GM18507 (cell line): ENCODE measurements at places on chromosomes 2 and 18.

DNA sequence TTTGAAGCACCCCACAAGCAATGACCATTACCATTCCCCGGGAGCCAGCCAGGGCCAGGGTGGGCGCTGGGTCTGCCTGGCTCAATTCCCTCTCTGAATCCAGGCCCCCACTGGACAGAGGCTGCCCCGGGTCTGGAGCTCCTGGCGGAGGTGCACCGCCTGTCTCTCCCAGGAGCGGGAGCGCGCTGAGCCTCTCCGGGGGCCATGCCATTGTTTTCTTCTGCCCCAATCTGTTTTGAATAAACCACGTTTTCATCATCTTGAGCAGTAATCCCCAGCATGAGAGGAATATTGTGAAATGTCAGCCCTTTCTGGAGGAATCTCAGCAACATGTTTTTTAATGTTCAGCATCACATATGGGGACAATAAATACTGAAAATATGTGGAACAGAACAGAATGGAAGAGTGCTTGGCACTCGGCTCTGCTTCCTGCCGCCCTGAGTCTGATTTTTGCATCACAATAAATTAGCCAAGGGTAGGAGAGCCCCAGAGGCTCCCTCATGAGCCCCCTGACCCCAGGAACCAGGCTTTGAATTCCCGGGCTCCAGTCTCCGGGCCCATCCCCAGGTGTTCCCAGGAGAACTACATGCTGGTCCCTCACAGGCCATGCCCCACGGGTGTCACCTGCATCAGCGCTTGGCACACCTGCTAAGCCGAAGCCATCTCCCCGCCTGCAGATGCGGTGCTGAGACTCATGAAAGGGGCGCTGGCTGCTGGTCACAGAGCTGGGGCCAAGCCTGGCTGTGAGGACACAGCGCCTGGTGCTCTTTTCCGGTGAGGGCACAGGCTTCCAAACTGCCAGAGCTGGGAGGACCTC is 88.8 kb downstream of the INHBB start:
- DNase-seq: no peak

GRCh38 chr2:152453129-152453911 is 118.3 kb downstream of the FMNL2 start:
- DNase-seq: no peak

GRCh38 chr2:25806941-25807340 is 71.3 kb downstream of the ASXL2 start:
- no peak for DNase-seq

GRCh38 chr2:7016601-7017211 is 99.5 kb downstream of the RNF144A start:
- no peak for DNase-seq

DNA sequence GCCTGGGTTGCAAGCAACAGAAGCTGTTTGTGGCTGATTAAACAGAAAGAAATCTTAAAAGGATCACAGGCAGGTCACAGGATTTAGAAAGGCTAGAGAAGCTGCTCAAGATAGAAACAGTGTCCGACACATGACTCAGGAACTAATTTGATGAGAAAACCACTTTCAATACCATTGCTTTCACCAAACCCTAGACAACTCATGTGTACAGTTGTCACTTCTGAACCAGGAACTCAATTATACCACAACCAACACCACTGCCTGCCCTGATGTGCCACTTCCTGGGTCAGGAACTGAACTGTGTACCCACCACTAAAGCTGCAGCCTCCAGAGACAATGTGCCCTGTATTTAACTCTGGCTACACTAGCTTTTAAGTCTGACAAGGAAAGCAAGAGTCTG is 56.0 kb downstream of the TMEM247 start:
- no peak for DNase-seq

- no peak for DNase-seq
Observed at GRCh38 chr2:28591711-28592335, 96.0 kb downstream of the PLB1 start.

DNA sequence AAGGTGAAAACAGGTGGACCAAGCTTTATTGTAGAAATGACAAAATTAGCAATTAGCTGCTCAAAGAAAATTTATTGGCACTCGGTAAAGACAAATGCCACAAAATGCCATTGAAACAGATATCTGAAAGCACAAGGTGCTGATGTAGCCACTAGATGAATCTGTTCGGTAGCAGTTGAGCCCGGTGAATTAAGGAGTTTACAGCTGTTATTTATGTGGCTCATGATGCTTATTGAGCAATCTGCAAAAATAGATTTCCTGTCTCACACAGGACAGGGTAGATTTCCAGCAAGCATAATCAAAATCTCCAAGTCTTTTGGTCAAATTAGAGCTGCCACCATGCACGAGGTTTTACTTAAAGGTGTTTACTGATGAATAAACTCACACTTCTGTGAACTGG is 182.2 kb downstream of the PPP1R1C start:
- no peak for DNase-seq

- DNase-seq: no peak
Observed at GRCh38 chr2:191197096-191197495, 46.3 kb upstream of the STAT4 start.

GRCh38 chr2:73225513-73226360 is 7.3 kb downstream of the PRADC1 start:
- no peak for DNase-seq

GRCh38 chr2:84212611-84213314 is 246.3 kb downstream of the SUCLG1 start:
- DNase-seq: peak; percentile 2

DNA sequence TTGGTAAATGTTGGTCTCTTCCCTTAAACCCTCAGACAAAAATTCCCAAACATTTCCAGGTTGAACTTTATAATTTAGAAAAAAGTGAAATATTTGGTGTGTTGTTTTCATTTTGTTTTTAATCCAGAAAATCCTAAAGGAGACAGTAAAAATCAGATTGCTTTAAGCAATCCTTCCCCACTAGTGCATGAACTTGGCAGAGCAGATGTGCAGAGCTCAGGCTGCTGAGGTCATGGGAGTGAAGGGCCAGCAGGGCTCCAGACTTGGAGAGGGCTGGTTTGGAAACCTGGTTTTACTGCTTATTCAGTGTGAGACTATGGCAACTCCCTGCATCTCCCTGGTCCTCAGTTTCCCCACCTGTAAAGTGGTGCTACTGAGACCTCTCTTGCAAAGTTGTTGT is 66.7 kb upstream of the TEX51 start:
- DNase-seq: no peak

DNA sequence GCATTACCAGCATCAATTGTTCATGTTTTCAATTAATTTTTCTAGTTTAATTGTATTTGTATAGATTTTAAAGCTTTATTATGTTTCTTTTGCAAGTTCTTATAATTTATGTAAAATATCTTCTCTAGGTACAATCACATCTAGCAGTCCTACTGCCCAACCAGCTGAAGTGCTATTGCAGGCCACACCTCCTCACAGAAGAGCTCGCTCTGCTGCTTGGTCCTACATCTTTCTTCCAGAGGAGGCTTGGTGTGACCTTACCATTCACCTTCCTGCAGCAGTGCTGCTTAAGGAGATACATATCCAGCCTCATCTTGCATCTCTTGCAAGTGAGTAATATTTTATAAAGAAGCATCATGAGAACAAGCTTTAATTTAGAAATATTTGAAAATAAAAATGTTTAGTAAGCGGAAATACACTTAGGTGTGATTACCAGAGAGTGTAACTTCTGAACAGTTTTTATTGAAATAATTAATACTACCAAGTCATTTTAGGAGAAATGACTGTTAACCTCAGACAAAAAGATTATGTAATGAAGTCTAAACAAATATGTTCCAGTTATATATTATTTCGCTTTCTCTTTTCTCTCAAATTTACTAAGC is 122.9 kb upstream of the TTC27 start:
- no peak for DNase-seq

DNA sequence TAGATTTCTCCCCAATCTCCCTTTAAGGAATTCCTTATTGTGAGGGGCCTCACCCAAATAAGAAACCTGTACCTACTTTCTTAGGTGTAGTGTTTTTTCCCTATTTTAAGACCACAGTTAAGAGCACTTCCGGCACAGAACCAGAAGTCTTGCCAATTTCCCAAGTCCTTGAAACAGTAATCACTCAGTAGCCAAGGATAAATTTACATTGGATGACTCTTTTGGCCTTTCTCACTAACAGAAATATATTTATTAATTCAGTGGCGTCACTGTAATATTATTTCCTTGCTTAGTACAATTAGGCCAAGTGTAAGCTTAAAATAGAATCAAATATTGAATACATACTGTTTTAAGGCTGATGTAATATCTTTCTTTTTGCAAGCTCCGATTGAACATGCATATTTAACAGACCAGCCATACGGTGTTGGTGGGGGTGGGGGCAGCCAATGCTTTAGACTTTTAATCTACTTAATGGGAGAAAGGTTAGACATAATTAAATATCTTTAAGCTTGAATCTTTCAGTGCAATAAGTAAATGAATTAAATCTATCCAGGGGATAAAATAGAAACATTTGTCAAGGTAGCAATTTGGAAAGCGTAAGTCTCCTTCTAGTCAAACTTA is 50.8 kb upstream of the ITGA6 start:
- no peak for DNase-seq

DNA sequence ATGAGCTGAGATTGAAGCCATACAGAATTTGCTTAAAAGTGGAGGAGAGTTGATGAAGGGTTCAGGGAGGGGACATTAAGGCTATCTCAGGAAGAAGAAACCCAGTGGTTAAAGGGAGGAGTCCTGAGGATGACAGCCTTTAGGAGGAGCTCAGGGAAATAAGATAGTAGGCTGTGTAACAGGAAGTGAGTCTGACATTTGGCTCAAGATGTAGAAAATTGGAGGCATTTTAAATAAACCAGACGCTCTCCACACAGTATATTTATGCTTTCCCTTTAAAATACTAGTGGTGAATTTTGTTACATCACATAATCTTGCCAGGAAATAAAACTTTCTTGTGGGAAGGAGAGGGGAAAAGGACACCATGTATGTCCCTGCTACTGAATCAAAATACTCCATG is 11.6 kb downstream of the KCNH7 start:
- DNase-seq: no peak

DNA sequence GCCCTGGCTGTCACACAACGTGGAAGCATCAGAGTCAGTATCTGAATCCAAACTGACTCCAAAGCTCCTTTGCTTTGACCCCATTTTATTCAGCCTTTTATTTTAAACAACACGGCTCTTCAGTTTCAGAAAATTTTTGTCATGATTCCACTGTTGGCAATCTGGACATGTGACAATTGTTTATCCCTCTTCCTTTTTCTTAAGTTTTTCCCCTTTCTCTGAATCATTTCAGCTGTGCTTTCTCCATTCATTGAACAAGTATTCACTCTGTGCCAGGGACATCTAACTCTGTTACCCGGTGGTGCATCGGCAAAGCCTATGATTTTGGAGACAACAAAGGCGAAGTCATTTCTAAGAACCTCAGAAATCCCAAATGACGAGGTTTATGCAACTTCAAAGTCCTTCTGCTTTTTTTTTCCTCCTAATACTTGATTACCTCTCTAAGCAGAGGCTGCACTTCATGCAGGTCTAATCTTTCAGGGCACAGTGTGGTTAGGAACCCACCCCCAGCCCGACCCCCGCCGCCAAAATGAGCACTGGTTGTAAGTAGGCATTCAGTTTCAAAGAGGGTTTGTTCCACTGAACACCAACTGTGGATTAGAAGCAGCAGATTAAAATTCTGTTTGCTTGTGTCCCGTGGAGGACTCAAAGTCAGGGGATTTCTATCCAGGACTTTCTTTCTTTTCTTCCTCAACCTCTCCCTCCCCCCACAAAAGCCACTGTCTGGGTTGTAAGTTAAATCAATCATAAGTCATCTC is 18.6 kb downstream of the ST6GAL2 start:
- no peak for DNase-seq

DNA sequence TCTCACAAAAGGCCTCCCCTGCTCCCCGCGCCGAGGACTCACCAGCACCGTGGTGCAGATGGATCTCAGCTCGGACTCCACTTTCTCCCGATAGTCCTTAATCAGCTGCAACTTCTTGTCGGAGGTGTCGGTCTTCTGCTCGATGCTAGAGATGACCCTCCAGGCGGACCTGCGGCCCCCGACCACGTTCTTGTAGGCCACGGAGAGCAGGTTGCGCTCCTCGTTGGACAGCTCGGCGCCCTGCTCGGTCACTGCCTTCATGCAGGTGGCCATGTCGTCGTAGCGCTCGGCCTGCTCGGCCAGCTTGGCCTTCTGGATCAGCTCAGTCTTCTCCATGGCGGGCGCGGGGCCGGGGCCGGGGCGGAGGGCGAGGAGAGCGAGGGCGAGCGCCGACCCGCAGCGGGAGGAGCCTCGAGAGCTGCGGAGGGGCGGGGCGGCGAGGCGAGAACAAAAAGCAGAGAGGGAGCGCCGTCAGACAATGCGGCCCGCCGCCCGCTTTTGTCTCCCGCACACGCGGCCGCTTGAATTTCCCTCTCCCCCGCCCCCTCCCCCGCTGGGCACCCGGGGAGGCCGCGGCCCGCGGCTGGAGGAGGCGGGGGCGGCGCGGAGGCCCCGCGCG is 571 bp downstream of the YWHAQ start:
- peak; percentile 46 for DNase-seq

DNA sequence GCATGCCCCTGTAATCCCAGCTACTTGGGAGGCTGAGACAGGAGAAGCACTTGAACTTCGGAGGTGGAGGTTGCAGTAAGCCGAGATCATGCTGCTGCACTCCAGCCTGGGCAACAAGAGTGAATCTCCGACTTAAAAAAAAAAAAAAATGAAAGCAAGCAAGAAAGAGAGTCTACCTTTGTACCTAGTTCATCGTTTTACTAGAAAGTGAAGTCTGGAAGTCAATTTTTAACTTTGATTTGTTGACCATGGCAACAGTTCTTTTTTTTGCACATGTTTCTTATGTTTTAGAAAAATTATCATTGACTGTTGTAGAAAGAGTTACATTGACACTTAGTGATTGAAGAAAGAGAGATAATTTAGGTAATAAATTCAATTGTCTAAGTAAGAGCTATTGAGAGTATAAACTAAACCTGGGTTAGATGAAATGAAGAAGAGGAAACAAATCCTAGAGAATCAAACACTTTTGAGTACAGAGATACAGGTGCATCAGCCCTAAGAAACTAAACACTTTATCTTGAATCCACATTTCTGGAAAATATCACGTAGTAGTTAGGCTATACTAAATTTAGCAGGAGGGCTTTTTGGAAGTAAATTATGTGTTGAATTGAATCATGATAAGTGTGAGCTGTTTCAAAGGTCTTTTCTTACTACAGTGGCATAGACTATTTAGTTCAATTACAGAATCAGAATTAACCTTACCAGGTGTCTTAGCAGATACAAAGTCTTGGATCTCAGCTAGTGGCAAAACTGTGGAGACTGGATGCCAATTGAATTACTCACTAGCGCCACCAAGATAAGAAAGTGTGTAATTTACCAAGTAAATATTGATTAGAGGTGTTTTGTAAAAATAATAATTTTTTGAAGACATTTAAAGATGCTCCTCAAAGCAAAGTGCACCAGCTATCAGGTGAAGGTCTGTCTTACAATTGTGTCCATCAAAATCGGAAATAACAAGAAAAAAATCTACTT is 303.4 kb upstream of the NRXN1 start:
- no peak for DNase-seq

GRCh38 chr2:231862071-231862470 is 64.1 kb downstream of the NPPC start:
- DNase-seq: no peak

DNA sequence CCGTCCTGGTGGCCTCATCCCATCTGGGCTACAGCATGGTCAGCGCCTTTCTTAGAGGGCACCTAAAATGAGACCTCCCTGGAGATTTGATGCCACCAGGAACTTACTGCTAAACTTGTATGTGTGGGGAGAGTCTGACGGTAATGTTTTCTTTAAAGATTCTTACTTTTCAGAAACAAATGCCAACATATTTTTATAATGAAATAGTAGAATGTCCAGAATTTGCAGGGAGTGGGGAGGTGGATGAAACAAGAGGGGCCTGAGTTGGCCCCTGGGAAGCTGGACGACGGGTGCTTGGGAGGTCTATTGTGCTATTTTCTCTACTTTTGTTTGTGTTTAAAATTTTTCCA is 118.8 kb upstream of the CTDP1 start:
- no peak for DNase-seq
